ELF-1 (cell line): ENCODE measurements at places on chromosomes 16 and 17.
A peak's percentile ranks its signal among the peaks of the same experiment; 100 is the strongest.

GRCh38 chr16:30615358-30616091 lies 5.3 kb upstream of the ZNF689 start:
- DNase-seq, result peak; percentile 67

GRCh38 chr17:41133880-41134735 lies 6.2 kb downstream of the KRTAP4-6 start:
- no peak for DNase-seq

- no peak for DNase-seq
These were observed 6.8 kb upstream of the CAVIN1 start for GRCh38 chr17:42429726-42430447.

GRCh38 chr17:58335779-58336455 lies 7.3 kb upstream of the TSPOAP1 start:
- DNase-seq, result peak; percentile 73

- no peak for DNase-seq
These were observed 4.0 kb downstream of the SIAH1 start for GRCh38 chr16:48381201-48381600.

GRCh38 chr16:4525634-4526277 lies 12.8 kb downstream of the CDIP1 start:
- no peak for DNase-seq

DNA sequence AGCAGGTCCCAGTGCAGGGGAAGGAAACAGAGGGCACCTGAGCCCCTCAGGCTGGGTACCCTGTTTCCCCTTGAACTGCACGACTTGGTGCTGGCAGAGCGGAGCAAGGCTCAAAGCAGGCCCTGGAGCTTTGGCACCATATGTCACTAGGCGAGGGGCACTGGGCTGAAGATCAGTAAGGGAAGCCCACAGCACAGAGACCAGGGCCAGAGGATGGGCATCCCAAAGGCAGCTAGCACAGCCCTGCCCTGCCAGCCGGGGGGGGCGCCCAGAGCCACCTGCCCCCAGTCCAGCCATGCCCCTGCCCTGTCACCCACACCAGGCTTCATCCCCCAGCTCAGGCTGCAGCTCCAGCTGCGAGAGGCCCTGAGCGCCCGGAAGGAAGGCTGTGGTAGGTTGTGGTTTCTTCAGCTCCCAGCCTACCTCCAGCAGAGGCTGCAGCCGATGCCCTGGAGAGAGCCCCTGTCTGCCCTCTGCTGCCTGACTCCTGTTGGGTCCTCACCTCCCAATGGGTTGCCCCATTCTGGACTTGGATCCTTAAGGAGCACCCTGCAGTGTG lies 10.9 kb downstream of the NHERF1 start:
- DNase-seq, result no peak

GRCh38 chr17:64390044-64390443 lies 616 bp downstream of the PECAM1 start:
- no peak for DNase-seq

DNA sequence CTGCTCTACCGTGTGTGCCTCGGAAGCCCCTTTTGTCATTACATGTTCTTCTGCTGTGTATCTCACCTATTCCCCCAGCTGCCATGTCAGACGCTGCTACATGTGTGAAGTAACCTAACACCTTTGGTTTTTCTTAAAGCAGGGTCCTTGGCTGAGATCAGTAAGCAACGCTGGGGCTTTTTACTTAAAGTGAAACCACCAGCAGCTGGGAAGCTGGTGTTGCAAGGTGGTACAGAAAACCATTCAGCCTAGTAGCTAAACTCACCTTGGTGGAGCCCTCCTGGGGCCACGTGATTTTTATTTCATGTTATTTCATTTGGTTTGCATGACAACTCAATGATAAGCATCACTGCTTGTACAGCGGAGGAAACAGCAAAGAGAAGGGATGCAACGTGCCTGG lies 62.6 kb downstream of the PLCG2 start:
- no peak for DNase-seq

DNA sequence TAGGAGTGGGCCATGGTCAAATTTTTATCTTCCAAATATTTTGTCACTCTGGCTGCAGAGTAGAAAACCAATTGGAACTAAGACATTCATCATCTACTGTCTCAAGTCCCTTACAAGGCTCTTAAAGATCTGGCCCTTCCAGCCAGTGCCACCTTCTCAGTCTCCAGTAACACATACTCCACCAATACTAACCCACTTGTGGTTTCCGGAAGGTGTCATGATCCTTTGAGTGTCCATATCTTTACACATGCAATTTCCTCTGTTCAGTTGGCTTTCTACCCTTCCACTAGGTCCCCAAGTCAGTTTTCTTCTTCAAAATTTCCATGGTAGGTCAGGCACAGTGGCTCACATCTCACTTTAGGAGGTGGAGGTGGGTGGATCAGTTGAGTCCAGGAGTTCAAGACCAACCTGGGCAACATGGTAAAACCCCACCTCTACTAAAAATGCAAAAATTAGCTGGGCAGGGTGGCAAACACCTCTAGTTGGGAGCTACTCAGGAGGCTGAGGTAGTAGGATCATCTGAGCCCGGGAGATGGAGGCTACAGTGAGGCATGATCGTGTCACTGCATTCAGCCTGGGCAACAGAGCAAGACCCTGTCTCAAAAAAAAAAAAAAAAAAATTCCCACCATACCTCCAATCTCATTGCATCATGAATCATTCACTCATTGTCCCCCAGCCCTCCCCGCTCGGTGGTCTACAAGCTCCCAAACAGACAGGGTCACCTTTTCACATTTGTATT lies 6.0 kb upstream of the GRB2 start:
- no peak for DNase-seq

DNA sequence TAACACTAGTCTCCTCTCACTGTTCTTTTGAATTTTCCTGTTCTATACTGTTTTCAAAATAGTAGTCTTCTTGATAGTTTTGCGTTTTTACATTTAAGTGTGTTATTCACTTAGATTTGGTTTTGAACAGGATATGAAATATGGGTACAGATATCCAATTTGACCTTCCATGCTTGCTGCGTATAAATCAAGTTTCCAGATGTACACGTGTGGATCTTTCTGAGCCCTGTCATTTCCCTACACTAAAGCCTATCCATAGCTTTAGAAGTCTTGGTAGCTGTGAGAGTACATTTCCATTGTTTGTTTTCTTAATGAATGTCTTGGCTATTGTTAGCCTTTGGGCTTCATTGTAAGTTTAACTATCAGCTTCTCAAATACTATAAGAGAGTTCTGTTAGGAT lies 20.4 kb downstream of the CYLD start:
- DNase-seq, result no peak

DNA sequence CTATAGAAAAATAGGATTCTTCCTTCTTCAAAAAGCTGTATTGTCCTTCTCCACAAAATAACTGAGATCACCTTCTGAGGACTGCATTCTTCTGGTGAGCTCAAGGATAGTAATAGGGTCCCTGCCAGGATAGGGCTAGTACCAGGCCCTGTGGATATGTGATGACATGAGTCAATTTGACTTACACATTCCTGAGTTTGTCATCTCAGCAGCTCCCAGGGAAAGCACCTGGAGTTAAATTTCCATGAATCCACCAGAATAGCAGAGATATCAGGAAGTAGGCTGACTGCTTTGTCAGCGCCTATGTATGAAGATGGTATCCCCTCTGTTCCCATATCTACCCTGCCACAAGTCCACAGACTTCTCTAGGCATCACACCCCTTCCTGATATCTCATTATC lies 225.8 kb downstream of the PMP22 start:
- DNase-seq, result no peak

DNA sequence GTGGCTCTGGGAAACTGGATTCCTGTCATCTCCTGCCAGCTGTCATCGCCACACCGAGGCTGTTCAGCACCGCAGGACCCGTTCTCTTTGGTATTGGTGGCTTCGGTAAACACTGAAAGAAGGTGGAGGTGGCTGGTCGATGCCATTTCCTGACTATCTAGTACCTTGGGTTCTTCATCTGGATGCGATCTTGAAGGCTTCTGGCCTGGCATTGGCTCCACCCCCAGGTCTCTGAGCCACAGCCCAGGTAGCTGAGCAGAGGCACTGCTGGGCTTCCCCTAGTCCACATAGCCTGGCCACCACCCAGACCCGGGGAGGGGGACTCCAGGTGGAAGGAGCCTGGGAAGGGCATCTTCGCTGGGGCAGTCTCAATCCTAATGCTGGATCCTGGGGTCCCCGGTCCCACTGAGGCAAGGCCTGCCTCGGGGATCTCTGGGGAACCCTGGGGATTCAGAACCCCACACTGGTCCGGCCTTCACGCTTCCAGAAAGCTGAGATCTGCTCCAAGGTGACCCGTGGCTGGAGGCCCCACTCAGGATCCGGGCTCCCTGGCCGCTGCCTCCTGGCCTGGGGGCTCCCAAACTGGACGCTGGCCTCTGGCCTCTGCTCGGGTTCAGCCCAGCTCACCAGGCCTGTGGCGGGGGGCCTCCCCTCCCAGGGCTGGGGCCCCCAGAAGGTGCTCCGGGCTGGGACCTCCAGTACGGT lies 1.8 kb downstream of the C16orf54 start:
- no peak for DNase-seq
